Activated CD8-positive, alpha-beta T cell treated with anti-CD3 and anti-CD28 coated beads for 36 hours (primary cell): ENCODE measurements at places on chromosomes 11 and 22. TPM values are rescaled to one million over a fixed set of nuclear protein-coding genes. Genes with fewer than 3 reads are reported as not detected.

DNA sequence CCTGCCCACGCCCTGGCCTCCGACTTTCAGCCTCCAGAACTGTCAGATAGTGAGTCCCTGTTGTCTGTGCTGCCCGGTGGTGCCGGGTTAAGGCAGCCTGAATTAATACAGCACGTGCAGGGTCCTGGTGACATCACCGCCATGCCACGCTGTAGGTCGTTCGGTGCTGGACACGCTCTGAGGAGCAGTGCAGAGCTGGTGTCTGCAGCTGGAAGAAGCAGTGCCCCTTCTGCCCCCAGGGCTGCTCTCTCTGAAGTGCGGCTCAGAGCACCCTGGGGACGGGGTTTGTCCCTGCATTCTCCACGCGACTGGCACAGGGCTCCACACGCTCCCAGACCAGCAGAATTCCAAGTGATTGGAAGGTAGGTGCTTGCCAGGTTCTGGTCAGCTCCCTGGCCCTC lies 831.5 kb downstream of the TBC1D22A start:
- no peak overlapping the region for H3K4me3 ChIP-seq
- H3K36me3 ChIP-seq: no peaks in the 10 kb centered on the region
- H3K27ac ChIP-seq: no peak overlapping the region
- no peaks in the 10 kb centered on the region for H3K4me1 ChIP-seq

GRCh38 chr11:62438641-62439040 lies 19.8 kb downstream of the SCGB1A1 start:
- H3K27me3 ChIP-seq: peaks cover 1% of the 10 kb centered on the region
- peaks cover 14% of the 10 kb centered on the region for H3K4me1 ChIP-seq
- no peaks in the 10 kb centered on the region for H3K36me3 ChIP-seq
- H3K27ac ChIP-seq: no peak overlapping the region
- DNase-seq: no peak

DNA sequence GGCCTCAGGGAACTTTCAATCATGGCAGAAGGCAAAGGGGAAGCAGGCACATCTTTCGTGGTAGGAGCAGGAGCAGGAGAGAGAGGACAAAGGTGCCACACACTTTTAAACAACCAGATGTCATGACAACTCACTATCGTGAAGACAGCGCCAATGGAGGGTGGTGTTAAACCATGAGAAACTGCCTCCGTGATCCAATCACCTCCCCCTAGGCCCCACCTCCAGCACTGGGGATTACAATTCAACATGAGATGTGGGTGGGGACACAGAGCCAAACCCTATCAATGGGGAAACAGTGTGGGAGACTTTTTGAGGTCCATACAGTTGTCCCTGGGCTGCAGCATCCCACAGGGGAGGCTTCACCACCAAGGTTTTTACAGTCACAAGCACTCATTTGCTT lies 41.9 kb upstream of the CFAP300 start:
- no peaks in the 10 kb centered on the region for H3K36me3 ChIP-seq
- DNase-seq: no peak
- H3K4me3 ChIP-seq: no peak overlapping the region
- H3K4me1 ChIP-seq: peaks cover 5% of the 10 kb centered on the region

Gene TECTA
- 0.41 TPM for total RNA-seq

Gene C11orf16
- total RNA-seq: not detected
